ENCODE measurements at places on chromosomes 5 and 9.

DNA sequence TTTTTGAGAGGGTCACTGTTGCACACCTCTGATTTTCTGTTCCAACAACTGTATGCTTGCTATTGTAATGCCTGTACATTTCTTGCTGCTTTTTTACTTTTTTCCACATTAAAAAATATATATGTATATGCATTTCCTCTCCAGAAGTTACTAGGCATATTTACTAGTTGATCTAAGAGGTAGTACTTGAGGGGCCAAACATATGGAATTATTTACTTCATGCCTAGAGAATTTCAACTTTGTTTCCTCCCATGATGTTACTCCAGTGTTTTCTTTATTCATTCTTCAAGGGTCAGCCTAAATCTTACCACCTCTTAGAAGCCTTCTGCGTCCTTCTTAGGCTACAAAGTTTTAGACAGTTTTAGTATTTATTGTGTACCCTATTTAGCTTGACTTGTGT lies 122.7 kb downstream of the NMUR2 start:
- DNase-seq = no peak

GRCh38 chr9:111852291-111852690 lies 44.3 kb upstream of the UGCG start:
- DNase-seq = no peak

GRCh38 chr5:149089796-149090195 lies 26.9 kb upstream of the SH3TC2 start:
- DNase-seq = no peak

DNA sequence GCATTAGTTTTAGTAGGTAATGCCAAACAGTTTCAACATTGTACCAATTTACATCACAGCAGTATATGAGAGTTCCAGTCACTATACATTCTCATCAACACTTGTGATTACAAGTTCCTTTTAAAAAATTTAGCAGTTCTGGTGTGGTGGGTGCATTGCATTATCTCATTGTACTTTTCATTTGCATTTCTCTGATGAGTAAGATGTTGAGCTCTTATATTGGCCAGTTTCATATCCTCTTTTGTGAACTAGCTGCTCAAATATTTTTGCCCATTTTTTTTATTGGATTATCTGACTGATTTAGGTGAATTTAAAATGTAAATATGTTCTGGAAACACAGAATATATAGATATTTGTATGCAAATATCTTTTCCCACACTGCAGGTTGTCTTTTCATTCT lies 160.9 kb upstream of the NR3C1 start:
- no peak for DNase-seq
